ENCODE measurements at places on chromosomes 3 and 15. TPM values are rescaled to one million over a fixed set of nuclear protein-coding genes. Genes with fewer than 3 reads are reported as not detected.

LRRC31 gene
- not detected for total RNA-seq

ALPK3 gene
- 0.18 TPM for total RNA-seq

CHST13 gene
- 0.31 TPM for total RNA-seq

LPCAT4 gene
- 57.4 TPM for total RNA-seq

RBP2 gene
- not detected for total RNA-seq

GRCh38 chr3:93923006-93923405 is 50.7 kb downstream of the PROS1 start:
- no peaks in the 10 kb centered on the region for H3K36me3 ChIP-seq
- no peak overlapping the region for H3K4me3 ChIP-seq
- no peak overlapping the region for H3K27ac ChIP-seq
- H3K4me1 ChIP-seq = no peaks in the 10 kb centered on the region
- no peaks in the 10 kb centered on the region for H3K27me3 ChIP-seq

DNA sequence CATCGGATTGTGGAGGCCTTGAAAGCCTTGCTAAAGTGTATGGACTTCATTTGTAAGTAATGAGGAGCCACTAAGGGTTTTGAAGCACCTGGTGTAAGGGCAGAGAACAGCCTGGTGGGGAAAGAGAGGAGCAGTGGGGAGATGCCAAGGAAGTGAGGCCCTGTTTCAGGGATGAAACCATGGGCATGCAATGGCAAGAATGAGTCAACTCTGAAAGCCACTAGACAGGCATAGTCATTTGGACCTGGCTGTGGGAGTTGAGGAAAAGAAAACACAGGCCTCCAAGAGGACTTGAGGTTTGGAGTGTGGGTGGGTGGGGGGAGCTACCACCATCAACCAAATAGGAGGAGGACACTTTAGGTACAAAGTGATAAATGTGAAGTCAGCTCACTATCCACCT is 7.6 kb downstream of the XCR1 start:
- H3K36me3 ChIP-seq = no peaks in the 10 kb centered on the region
- DNase-seq = no peak
- H3K4me1 ChIP-seq = no peaks in the 10 kb centered on the region
- no peak overlapping the region for H3K4me3 ChIP-seq

GRCh38 chr15:40501487-40501886 is 30.7 kb downstream of the CHST14 start:
- DNase-seq = no peak
- no peak overlapping the region for H3K4me3 ChIP-seq
- H3K36me3 ChIP-seq = no peaks in the 10 kb centered on the region
- no peak overlapping the region for H3K27ac ChIP-seq
- no peaks in the 10 kb centered on the region for H3K4me1 ChIP-seq

- no peaks in the 10 kb centered on the region for H3K27me3 ChIP-seq
- H3K27ac ChIP-seq = peak overlapping the region; percentile 72
- DNase-seq = no peak
- peak overlapping the region; percentile 87 for H3K4me3 ChIP-seq
- no peaks in the 10 kb centered on the region for H3K36me3 ChIP-seq
Measured at GRCh38 chr3:136249593-136249992, 547 bp upstream of the PCCB start.

DNA sequence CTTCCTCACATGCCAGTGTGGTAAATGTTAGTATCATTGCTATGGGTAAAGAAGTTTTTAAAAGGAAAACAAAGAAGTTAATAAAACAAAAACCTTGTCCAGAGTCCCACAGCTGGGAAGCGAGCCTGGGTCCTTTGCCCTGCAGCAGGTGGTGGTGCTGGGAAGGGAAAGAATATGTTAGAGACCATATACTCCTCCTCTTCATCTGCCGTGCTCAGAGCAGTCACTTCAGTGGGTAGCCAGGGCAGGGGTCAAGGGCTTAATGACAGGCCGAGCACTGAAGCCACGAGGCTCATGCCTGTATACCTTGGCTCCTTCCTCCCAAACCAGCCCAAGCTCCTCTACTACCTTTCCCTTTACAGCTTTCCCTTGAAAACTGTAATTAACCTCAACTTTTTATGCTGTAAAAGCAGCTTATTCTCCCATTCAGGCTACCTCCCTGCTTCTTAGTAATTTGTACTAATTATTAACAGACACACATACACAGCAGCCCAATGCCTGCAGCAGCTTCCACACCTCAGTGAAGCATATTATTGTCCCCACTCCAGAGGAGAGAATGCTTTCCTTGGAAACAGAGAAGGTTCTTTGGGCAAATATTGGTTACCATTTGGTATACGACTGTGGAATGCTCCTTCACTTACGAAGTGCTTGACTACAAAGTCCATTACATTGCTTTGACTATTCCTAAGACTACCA is 362.1 kb downstream of the EPHB1 start:
- H3K4me3 ChIP-seq = no peak overlapping the region
- no peak for DNase-seq
- no peaks in the 10 kb centered on the region for H3K4me1 ChIP-seq

DNA sequence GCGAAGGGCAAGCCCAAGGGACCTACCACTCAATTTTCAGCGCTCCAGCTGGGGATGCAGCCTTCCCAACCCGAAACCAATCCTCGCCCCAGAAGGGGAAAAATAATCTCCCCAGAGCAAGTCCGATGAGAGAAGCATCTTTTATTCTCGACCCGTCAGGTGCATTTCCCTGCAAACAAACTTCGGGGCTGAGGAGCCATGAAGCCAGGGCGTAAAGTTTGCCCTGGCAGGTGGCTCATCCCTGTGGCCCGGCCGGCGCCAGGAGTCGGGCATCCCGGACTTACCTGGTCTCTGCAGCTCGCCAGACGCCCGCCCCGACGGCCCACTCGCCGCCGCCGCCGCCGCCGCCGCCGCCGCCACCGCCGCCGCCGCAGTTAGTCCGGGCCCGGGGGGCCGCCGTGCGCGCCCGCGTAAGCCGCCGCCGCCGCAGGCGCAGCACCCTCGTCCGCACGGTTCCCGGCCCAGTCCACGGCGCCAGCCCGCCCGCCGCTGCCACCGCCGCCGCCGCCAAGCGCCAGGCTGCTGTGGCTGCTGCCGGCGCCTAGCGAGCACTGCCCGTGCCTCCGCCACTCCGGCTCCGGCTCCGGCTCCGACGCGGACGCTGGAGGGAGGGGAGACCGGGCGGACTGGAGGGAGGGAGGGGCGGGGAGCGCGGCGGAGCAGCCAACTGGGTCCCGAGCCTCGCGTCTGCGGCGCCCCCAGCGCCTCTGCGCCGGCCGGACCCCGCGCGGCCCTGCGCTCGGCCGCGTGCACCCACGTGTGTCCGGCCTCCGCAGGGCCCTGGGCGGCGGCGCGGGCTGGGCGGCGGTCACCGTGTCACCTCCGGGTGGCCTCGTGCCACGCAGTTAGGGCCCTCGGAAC is at the start of gene CNTN3:
TSS of gene CNTN3 (minus strand) at position 553 of the 861 bp plus-strand sequence. CDS start 93,547 bp downstream, outside the sequence.
- no peaks in the 10 kb centered on the region for H3K4me1 ChIP-seq
- H3K27ac ChIP-seq = no peak within 1 kb of the TSS
- H3K4me3 ChIP-seq = no peak within 1 kb of the TSS
- no peaks in the 10 kb centered on the region for H3K36me3 ChIP-seq
- H3K27me3 ChIP-seq = no peaks in the 10 kb centered on the region
